ENCODE measurements at places on chromosomes 5 and 9.

GRCh38 chr9:843427-843785 lies 1.9 kb downstream of the DMRT1 start:
- DNase-seq = no peak

DNA sequence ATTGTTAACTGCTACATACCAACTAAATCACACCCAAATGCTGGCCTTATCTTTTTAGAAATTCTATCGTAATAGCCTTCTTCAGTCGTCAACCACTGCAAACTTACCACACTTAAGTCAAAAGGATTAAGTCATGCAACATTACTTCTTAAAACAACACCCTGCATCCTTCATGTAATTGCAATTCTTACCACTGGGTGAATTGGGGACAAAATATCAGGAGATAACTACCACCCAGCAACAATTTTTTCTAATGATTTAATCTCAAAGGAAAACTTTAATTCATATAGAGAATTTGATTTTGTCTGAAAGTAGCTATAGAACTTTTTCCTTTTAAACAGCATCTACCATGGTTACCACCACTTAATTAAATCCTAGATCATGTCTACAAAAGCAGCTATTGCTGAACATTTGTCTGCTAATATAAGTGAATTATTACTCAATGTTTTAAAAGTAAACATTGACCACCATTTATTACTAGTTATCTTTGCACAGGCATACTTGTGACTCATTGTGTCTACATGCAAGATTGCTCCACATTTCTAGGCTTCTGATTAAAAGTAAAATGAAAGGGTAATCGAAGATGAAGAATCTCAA lies 10.5 kb downstream of the MLLT3 start:
- no peak for DNase-seq

DNA sequence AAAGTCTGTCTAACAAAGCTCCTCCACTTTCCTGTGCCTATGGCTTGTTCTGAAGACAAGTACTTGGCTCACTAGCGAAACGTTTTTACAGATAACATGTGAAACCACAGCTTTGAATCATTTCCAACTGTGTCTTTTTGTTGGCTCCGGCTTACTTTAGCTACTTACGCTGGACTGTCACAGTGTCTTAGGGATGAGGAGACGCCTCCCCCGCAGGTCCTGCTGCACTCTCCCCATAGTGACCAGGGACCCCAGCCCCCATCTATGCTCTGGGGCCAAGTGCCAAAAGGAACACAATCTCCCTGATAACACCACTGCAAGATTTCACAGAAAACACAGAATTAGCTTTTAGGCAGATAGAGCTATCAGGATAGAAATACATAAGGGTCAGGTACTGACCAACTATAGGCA lies 219.1 kb downstream of the ADAMTS6 start:
- no peak for DNase-seq

DNA sequence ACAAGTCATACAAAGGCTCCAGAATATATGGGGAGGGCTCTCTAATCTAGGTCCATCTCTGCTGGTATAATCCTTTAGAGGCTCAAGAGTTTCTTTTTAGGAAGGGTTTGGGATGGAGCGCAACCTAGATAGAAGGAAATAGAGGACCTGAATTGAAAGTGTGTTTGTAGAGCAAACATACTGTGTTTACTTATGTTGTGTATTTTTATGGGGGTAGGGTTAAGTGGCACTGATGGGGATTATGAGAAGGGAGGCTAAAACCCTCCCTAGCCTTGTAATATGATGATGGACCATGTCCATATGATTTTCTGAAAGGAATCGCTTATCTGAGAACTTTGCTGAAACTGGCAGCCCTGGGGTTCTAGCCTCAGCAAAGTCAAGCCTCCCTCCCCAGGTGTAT lies 4.4 kb upstream of the ELL2 start:
- DNase-seq = no peak

DNA sequence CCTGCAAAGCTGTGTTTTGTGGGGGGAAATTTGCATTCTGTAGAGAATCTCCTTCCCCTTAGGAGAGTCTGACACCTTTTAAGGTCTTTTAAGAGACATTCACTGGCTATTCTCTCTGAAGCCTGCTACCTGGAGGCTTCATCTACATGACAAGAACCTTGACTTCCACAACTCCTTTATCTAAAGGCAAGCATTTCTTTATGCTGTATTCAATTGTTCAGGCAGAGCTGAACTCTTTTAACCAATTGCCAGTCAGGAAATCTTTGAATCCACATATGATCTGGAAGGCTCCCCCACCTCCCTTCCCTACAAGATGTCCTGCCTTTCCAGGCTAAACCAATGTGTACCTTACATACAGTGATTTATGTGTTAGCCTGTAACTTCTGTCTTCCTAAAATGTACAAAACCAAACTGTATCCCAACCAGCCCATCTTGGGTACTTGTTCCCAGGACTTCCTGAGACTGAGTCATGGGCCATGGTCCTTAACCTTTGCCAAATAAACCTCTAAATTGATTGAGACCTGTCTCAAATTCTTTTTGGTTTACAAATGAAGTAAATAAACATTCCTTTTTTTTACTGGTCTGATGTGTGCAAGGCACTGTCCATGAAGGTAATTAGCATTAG lies 9.9 kb downstream of the C9orf85 start:
- no peak for DNase-seq

- no peak for DNase-seq
These were observed 661.8 kb upstream of the RIOK2 start for GRCh38 chr5:97844797-97845196.

- DNase-seq = no peak
These were observed 181.9 kb downstream of the TMEM232 start for GRCh38 chr5:110544603-110545002.

- no peak for DNase-seq
These were observed 6.9 kb upstream of the DMRT3 start for GRCh38 chr9:969310-970150.

DNA sequence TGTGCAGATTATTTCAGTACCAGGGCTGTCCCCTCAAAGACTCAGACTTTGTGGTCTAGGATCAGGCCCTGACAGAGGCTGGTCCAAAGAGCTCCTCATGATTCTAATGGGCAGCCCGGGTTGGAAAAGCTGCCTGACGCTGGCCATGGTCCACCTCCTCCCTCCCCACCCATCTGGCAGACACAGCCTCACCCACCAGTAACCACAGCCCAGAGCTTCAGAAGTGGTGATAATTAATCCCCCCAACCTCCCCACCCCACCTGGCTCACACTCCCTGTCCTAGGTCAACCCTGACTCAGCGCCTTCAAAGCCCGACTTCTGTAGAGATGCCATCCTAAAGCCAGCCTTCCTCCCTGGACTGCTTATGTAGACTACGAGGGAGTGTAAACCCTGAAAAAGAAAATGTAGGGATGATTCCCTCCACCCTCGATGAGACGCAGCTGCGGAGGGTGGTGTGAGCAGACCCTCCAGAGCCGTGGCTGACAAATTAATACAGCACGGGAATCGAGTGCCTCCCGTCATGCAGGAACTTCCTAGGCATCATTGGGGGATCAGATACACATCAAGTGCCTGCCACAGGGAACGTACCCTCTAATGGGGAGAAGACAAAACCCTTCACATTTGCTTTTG lies 7.0 kb downstream of the UBE2QL1 start:
- DNase-seq = no peak

DNA sequence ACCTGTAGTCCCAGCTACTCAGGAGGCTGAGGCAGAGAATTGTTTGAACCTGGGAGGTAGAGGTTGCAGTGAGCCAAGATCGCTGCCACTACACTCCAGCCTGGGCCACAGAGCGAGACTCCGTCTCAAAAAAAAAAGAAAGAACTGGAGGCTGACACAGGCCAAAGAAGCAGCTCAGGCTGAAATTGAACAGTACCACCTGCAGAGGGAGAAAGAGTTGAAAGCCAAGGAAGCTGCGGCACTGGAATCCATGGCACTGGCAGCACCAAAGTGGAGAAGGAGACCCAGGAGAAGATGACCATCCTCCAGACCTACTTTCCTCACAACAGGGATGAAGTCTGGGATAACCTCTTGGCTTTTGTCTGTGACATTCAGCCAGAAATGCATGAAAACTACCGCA lies 11.3 kb upstream of the TMEM141 start:
- no peak for DNase-seq

DNA sequence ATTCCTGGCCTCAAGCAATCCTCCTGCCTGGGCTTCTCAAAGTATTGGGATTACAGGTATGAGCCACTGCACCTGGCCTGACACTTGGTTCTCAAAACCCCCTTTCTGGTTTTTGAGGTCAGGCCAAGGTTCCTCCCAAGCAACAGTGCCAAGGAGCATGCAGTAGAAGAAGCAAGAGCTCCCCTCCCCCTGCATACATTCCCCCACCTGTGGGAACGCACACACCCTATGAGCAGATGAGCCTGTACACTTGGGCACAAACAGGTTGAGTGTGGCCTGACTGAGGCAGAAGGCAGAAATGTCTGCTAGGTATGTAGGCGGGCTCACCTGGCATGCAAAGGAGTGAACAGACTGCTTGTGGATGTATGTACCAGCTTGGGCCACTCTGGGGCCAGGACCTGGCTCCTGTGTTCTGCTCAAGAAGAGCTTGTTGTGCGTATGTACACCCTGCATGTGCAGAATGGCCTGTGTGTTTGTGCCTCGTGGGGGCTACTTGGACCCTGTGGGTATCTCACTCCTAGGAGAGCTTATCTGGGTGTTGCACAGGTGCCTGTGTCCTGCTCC lies 1.7 kb downstream of the GPRIN1 start:
- DNase-seq = no peak

DNA sequence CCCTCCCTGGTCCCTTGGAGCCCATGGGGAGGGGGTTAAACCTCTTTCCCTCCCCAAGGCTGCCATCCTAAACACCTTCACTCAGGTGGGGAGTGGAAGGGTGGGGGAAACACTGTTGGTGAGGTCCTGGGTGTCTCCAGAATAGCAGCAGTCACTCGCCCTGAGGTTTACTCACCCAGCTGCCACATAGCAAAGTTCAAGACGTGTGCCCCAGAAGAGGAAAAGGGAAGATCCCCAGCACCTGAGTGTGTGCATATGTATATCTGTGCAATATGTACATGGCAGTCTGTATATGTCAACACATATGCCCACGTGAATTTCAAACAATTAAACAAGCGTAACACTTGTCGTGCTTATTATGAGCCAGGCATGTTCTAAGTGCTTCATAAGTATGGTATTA lies 31.3 kb upstream of the SMU1 start:
- DNase-seq = no peak

GRCh38 chr9:134365791-134366222 lies 39.6 kb downstream of the RXRA start:
- DNase-seq = no peak

DNA sequence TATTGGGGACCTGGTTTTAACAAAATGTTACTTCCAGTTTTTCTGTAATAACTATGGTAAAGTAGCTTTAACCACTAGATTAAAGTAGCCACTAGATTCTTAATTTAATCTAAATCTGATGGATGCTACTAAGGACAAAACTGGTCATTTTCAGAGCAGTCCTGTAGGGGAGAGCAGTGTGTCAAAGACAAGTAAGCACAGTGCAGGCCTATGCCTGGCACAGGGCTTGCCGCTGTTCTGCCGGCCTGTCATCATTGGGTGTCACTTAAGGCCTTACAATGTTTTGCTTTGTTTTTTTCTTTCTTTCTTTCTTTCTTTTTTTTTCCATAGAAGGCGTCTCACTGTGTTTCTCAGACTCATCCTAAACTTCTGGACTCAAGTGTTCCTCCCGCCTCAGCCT lies 53.0 kb upstream of the NXNL2 start:
- no peak for DNase-seq

GRCh38 chr5:176881816-176882566 lies 17.2 kb downstream of the HK3 start:
- DNase-seq = no peak

- no peak for DNase-seq
These were observed 40.3 kb downstream of the TNFAIP8 start for GRCh38 chr5:119396030-119396664.

DNA sequence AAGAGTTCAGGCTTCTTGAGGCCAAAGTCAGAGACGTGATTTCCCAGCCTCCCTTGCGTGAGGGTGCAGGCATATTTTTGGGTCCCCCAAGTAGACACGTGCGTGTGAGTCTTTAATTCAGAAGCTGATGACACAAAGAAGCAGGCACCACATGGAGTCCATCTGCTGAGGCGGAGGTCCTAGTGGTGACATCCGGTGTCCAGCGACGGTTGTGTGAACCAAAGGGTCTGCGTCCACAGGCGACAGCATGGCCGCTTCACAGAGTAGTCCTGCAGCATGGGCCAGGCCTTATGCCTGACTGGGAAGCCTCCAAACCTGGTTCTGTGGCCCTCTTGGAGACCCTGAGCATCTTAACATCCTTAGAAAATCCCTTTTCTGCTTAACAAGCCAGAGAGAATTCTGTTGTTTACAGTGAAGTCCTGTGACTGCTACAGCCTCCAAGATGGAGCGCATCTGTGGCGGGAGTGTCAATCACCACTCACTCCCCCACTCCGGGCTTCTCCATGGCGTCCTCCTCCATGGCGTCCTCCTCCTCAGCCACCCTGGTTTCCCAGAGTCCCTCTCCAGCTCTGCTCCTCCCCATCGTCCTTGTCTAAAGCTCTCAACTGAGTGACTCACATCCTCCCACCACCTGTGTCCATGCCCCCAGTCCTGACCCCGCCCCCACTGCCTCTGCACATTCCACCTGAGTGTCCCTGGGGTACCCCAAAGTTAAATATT lies 133.8 kb downstream of the PAX5 start:
- DNase-seq = no peak

GRCh38 chr5:156913719-156914370 lies 49.2 kb downstream of the TIMD4 start:
- DNase-seq = peak; percentile 61

DNA sequence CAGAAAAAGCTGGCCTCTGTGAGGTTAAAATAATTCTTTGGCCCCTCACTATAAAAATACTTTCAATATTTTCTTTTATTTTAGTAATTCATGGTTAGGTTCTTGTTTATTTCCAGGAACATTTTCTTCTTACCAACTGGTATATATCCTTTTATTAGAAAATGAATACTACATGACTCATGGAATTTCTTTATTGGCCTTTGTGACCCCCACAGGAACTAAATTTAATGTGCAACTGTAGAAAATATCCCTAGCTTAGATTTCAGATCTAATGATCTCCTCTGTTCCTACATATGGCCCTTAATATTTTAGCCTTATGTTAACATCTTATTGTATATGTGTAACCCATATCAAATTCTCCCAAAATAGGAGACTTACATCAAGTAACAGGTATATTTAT lies 429.9 kb downstream of the NR2F1-AS1 start:
- DNase-seq = no peak

GRCh38 chr9:88820055-88820454 lies 171.2 kb upstream of the S1PR3 start:
- no peak for DNase-seq

- DNase-seq = no peak
These were observed 3.0 kb downstream of the FEM1C start for GRCh38 chr5:115541611-115542010.
